Cortex of kidney (tissue), 1 donor: ENCODE measurements at places on chromosomes 2 and 18.

- no peak for DNase-seq
Observed at GRCh38 chr2:47897883-47898731, 8.2 kb downstream of the FBXO11 start.

DNA sequence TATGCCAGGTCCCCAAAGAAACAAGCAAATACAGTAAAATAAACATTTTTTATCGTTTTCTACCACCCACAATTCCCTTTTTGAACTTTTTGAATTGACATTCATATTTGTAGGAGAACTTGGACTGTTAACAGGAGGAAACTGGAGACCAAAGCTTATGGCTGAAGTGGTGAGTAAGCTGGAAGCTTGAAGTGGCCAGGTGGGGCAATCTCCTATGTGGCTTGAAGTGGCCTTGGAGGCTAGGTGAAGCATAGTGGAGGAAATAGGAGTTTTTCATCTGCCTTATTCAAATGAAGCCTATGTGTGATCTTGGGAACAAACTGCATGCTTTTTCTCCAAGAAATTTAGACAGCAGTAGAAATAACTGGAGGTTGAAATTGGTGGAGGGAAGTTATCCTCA, 962.9 kb upstream of the FANCL start:
- DNase-seq = no peak

GRCh38 chr18:61079714-61080113, 253.5 kb upstream of the CDH20 start:
- DNase-seq = no peak

DNA sequence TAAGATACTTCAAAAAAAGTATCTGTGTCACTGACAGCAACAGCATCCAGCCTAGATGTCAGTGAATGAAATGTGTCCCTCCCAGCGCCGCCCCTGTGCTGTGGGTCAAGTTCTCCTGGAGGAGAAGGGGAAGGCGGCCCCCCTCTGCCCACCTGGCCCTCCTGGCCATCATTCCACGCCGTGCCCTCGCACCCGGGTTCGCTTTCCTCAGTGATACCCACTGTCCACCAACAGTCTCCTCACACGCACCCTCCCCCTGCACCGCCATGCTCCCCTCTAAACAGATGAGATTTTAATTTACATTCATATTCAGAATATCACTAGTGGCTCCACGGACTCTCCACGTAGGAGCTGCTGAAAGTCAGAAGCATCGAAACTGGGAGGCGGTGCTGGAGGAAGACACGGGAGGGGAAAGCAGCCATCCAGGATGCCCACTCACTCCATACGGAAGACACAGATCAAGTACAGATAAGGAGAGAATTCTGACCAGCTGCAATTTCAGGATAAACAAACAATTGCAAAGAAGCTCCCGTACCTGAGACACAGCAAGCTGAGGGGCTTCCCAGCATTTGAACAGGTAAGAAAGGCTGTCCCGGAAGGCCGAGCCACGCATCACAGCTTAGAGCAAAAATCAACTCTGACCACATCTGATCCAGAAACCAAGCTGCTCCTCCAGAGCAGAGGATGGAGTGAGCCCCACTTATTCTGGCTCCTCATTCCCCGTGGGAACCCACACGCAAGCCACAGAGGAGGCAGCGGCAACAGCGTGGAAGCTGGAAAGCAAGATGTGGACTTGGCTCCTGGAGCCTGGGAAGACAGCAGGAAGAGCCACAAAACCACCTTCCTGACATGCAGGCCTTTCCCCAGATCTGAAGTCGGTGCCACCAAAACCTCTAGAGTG, 49.7 kb downstream of the PXDN start:
- no peak for DNase-seq

DNA sequence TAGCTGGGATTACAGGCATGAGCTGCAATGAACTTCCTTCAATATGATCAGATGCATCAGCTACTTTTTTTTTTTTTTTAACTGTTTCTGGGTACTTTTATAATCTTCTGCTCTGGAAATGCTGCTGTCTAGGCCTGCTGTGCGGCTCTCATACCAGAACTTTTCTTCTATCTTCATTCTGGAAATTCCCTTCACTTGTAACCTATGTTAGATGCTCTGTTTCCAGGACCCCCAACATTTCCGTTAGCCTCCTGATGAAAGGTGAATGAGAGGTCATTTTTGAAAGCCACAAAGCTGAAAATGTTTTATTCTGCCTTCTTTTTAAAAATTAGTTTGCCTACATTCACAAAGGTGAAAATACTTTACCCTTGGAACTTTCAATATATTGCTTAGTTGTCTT, 8.6 kb downstream of the AGFG1 start:
- no peak for DNase-seq

DNA sequence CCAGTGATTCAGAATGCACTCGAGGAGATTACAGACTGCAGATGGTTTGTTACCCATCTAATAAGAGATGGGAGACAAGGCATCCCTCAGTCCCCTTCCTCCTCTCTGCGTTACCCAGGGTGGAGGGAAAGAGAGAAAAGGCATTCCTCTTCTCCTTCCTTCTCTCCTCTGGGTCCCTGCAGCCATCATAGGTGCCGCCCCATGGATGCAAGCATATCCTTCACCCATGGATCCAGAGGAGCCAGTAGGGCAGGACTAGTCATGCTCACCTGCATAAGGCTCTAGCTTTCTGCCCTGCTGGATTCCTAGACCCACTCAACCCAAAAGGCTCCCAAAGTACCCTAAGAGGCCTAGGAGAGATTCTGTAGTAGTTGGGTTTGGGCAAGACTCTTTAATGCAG, 20.4 kb downstream of the CMPK2 start:
- no peak for DNase-seq

DNA sequence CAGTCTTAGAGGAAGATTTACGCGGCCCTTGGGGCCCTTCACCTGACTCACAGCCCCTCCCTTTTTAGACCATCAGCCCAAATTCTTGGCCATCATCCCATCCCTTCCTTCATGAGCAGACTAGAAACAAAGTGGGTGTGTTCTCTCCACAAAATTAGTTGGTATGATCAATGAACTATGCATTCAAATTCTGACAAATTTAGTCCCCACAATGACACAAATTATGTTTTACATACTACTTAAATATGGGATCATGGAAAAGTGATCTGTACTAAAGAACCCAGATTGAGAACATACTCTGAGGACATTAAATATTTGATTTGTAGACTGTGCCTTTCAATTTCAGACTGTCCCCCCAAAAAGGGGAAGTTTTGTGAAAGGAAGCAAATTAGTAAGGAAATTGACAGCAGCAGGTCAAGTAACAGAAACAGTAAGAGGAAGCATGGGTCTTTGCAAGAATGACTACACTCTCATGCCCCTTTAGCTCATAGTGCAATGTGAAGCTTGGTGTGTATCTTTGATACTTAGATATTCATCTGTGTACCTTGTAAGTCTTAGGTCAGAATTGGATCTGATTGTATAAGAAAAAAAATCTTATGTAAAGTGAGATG, 2.2 kb upstream of the MAPRE2 start:
- no peak for DNase-seq

GRCh38 chr2:122366969-122367645, 611.7 kb downstream of the TSN start:
- no peak for DNase-seq

DNA sequence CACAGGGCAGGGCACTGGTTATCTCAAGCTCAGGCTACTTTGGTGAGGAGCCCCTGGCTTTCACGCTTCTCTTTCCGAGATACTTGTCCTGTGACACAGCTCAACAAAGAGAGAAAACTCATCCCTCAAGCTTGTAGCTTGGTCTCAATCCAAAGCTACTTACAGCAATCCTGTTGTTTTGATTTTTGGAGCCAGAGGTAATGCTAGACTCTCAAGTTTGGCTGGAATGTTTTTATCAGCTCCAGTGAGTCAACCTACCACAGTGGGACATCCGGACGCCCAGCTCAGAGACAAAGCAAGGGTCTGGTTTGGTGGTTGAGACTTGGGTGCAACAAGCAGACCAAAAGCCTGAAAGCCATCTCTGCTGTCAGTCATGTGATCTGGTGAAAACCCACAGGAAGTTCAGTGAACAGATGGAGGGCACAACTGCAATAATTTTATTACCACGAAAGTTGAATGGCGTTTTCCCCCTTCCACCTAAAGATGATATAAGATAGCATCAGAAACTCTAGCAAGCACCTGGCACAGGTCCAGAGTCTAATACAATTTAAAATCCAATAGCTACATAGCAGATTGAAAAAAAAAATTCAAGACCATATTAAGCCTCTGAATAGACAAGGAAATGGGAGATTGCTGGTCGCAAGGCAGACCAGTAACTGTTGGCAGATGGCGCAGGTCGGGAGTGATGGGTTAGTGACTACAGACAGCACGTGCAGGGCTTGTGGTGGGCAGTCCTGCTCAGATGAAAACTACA, 102.3 kb upstream of the SMAD7 start:
- DNase-seq = no peak

- DNase-seq = no peak
Observed at GRCh38 chr2:198077477-198077876, 273.1 kb downstream of the PLCL1 start.

DNA sequence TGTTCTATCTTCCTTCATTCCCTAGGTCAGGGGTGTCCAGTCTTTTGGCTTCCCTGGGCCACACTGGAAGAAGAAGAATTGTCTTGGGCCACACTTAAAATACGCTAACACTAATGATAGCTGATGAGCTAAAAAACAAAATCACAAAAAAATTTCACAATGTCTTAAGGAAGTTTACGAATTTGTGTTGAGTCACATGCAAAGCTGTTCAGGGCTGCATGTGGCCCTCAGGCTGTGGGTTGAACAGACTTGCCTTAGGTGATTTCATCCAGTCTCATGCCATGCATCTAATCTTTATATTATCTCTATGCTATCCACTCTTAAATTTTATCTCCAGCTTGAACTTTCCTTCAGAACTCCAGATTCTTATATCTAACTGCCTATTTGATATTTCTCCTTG, 80.1 kb downstream of the CCDC85A start:
- DNase-seq = no peak

DNA sequence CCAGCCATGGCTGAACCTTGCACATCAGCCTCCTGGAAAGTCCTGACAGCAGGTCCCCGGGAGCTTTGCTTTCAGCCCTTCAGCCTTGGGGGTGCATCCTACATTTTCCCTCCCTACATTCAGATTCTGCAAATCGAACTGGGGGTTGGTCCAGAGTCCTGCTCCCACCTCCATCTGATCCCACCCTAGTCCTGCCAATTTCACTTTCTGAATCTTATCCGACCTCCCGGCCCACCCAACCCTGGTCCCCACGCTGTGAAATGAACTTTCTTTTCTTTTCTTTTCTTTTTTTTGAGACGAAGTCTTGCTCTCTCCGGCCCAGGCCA, 47.8 kb upstream of the ODC1 start:
- DNase-seq = no peak

- DNase-seq = no peak
Observed at GRCh38 chr18:47758000-47758399, 172.5 kb downstream of the SMAD2 start.

DNA sequence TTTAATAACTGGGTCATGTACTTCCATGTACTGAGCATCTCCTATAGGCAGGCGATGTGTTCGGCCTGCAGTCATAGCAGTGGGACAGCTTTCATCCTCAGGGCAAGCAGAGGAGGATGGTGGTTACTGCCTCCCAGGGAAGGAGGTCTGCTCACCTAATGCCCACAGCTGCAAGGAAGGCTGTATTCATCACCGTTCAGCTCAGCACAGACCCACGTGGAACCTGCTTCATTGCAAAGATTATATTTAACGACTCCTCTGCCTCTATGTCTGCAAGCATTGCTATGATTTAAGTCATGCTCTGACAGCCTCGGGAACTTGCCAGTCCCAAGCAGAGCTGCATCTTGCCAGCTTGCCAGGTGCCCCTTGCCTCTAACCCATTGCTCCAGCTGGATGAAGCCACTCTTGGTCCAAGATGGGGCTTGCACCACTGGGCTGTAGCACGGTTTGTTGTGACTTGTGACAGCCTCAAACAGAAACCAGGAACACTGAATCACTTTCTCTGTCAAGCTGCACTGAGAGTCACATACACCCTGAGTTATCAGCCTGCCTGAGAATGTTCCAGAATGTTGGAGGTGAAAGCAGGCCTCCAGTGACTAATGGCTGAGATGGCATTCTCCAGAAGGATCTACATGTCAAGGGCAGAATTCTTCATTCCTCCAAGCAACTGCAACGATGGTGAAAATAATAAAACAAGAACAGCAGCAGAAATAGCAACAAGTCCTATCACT, 651.1 kb upstream of the ID2 start:
- no peak for DNase-seq

GRCh38 chr2:39741871-39742270, 37.2 kb downstream of the THUMPD2 start:
- no peak for DNase-seq

- no peak for DNase-seq
Observed at GRCh38 chr2:72982219-72982618, 64.9 kb downstream of the EMX1 start.

GRCh38 chr2:15120631-15121030, 440.5 kb downstream of the NBAS start:
- DNase-seq = no peak
